ENCODE measurements at places on chromosomes 16 and 17.

- no peak for DNase-seq
Observed at GRCh38 chr17:78738278-78738677, 43.8 kb downstream of the CYTH1 start.

DNA sequence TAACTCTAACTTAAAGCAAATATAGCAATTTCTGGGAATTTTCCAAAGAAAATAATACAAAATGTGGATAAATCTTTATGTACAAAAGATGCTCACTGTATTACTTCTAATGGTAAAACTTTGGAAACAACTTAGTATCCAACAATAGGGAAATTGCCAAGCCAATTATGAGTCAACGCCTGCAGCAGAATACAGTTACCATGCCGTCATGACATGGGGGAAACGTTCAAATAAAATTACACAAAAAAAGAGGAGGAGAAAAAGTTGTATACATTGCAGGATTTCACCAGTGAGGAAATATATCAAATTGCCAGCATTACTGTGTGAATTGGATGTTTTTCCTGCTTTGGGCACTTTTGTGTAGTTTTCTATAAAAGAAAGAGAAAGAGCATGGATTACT lies 469.6 kb downstream of the SOX9 start:
- peak; percentile 68 for DNase-seq

DNA sequence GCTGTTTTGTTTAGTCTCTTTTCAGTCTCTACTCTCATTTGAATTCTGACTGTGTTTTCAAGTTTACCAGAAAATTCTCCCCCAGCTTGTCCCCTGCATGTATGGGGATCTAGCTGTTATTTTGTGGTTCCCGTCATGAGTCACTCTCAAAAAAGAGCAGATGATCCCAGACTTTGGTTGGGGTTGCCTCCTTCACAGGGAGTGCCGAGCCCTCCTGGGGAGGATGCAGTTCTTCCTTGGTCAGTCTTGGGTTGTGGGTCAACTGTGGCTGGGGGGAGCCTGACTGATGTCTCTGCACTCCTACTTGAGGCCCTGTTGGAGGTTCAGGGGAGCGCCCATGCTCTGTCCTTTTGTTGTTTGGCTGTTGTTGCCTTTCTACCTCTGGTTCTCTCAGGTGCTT lies 37.7 kb downstream of the EPN2 start:
- peak; percentile 21 for DNase-seq

DNA sequence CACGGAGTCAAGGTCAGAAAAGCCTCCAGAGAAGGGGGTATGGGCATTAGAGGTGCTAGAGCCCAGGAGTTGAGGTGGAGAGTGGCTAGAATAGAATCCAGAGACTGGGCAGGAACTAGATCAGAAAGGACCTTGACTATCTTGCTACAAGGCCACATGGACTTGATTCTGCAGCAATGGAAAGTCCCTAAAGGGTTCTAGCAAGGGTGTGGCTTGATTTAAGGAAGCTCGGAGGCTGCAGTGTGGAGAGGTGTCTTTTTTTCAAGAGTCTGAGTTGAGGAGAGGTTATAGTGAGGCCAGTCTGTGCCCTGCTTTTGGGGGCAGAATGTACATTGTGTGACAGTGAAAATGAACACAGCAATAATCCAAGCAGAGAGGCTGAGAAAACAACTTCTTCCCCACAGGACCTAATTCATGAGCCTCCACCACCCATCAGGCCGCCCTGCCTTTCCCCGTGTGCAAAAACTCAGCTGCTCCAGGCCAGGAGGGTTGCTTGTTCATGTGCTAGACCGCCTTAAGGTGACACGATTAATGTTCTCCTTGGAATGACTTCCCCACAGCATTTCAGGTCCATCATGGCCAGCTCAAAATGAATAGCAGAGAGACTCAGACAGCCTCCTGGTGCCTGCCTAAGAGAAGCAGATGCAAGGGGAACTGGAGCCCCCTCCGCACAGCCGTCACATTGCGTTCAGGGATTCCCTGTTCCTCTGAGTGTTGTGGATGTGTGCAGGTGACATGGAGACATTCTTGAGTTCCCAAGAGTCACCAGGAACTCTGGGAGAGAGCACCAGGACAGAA lies 8.7 kb upstream of the BEAN1 start:
- no peak for DNase-seq

- DNase-seq = no peak
Observed at GRCh38 chr16:84482001-84482891, 22.2 kb downstream of the MEAK7 start.

DNA sequence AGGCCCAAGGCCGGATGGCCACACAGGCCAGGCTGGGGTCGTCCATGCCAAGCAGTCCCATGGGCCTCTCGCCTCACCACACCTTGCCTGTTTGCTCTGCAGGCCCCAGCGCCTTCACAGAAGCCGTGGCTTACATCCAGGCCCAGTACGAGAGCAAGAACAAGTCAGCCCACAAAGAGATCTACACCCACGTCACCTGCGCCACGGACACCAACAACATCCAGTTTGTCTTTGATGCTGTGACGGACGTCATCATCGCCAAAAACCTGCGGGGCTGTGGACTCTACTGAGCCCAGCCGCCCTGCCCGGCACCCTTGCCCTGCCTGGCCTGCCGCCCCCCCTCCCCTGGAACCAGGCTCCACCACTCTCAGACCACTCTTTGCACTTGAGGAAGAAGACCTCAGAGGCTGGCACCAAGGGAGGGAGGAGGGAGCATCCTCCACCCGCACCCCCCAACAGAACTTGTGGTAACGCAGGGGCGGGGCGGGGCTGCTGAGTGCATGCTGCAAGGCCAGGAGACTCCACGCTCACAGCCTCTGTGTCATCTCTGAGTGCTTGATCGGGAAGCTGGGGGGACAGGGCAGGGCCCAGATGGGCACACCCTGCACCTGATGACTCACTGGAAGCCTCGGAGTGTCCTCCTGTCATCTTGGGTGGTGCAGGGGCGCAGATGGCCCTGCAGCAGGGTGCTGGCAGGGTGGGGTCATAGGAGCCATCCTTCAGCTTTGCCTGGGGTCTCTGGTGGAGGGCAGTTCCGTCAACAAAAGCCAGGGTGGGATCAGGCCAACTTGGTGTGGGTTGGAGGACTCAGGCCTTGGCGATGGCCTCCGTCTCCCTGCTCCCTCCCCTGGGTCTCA lies 81.5 kb downstream of the AMFR start:
- peak; percentile 13 for DNase-seq

DNA sequence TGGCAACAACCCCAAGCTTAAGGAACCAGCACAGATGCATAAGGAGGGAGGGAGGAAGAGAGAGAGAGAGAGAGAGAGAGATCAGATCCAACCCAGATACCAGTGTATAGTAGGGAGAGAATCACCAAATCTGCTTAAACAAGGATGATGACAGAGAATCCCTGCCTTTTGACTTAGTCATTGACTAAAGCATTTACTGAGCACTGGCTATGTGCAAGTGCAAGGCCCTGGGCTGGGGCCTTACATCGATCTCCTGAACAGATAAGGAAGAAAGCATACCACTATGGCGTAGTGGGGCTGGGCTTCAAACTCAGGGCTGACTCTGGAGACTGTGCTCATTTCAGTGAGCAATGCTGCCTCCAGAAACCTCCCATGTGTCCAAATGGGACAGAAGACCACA lies 15.8 kb downstream of the TSNAXIP1 start:
- DNase-seq = peak; percentile 69

GRCh38 chr16:22739077-22739476 lies 74.9 kb upstream of the HS3ST2 start:
- no peak for DNase-seq

Data from EL (cell line).